ENCODE measurements at places on chromosomes 2 and 18.

DNA sequence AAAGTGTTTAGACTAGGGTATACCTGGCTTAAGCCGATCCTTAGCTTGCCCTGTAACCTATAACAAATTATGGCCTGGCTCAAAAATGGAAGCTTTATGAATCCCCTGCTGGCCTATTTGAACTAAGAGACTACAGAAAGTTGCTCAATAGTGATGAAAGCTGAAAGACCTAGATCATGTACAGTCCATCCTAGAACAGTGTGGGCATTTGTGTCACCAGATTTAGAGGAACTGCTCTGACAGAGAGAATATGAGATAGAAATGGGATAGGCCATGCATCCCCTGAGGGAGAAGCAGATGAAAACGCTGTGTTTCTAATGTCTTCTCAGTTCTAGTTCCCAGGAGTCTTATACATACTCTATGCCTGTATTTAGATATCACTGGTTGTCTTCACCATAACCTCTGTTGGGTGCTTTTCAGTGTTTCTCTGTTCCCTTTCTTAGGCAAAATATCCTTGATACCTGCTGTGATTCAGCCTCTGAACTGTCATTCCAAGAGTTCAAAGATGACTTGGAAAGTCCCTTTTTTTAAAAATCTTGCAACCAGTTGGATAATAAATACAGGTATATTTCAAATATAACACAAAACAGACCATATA is 246.9 kb upstream of the SLC39A10 start:
- DNase-seq: no peak

DNA sequence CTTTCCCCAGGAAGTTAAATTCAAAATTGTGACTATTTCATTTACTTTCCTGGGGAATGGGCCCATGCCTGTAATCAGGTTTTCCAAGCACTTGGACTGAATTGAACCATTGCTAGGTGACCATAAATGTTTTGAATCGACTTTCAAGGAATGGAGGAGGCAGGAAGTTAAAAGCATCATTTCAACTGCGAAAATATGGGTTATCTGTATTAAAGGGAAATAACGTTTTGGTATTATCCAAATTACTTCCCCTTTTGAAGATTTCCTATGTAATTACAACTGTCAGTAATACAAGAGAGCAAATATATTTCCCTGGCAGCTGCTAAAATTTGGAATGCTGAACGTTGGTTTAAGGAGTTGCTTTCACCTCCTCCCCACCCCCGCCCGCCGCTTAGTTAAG is 19.0 kb downstream of the PNO1 start:
- DNase-seq: no peak

- peak; percentile 59 for DNase-seq
Observed at GRCh38 chr2:111157071-111157661, 36.5 kb downstream of the BCL2L11 start.

DNA sequence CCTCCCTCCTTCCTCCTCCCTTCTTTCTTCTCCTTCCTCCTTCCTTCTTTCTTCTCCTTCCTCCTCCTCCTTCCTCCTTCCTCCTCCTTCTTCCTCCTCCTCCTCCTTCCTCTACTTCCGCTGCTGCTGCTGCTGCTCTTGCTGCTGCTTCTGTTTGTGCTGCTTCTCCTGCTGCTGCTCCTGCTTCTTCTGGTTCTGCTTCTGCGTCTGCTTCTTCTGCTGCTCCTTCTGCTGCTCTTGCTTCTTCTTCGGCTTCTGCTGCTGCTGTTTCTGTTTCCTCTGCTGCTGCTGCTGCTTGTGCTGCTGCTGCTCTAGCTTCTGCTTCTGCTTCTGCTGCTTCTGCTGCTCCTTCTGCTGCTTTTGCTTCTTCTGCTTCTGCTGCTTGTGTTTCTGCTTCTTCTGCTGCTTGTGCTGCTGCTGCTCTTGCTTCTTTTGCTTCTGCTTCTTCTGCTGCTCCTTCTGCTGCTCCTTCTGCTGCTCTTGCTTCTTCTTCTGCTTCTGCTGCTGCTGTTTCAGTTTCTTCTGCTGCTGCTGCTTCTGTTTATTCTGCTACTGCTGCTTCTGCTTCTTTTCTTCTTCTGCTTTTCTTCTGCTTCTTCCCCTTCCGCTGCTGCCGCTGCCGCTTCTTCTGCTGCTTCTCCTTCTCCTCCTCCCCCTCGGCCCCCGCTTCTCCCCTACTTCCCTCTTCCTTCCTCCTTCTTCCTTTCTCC is 8.6 kb downstream of the SNRNP27 start:
- no peak for DNase-seq

- no peak for DNase-seq
Observed at GRCh38 chr18:48328473-48329210, 80.5 kb downstream of the ZBTB7C start.

- DNase-seq: no peak
Observed at GRCh38 chr18:63970809-63971205, 926 bp downstream of the SERPINB8 start.

GRCh38 chr2:5548991-5549715 is 143.0 kb upstream of the SOX11 start:
- no peak for DNase-seq

DNA sequence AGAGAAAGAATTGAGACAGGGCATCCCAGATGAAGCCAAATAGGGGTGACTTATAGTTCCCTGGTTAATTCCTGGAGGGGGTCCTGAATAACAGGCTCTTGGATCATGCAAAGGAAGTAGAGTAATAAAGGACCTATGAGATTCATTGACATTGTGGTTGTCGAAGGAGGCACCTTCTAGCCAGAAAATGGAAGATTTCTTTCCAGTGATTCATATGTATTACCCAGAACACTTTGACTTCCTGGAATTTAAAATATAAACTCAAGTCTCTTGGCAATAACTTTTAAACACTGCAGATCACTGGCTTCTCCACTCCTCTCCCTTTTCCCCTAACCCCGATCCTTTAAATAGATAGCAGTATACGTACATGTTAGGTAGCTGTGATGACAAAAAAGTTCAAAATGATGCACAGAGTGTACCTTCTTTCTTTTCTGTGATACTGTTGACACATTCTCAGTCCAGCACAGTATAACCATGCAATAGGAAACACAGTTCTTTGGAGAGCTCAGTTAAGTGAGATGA is 211.8 kb downstream of the LTBP1 start:
- no peak for DNase-seq

Measured in stimulated activated naive B cell treated with anti-CD40 and anti-IgM and Interleukin-4, amounts not matched to agents 10 μg/mL and 1 μg/mL and 100 μg/mL, for 72 hours (primary cell).